Urinary bladder (tissue), 4 donors: ENCODE measurements at places on chromosomes 2 and 18. TPM values are rescaled to one million over a fixed set of nuclear protein-coding genes. Genes with fewer than 3 reads are reported as not detected.

TLX2 gene
- 0.63 TPM for total RNA-seq

GKN2 gene
- not detected for total RNA-seq

CCBE1 gene
- total RNA-seq = 4.2 TPM

TUBA3E gene
- total RNA-seq = not detected

IL1R2 gene
- 0.37 TPM for total RNA-seq

CD8B2 gene
- 0.37 TPM for total RNA-seq

THSD7B gene
- total RNA-seq = 4.0 TPM

OR6B2 gene
- not detected for total RNA-seq

BUB1 gene
- 32.4 TPM for total RNA-seq

FEZ2 gene
- total RNA-seq = 69.6 TPM

SLC4A3 gene
- 1.3 TPM for total RNA-seq

PRSS56 gene
- not detected for total RNA-seq

ADAM23 gene
- 7.4 TPM for total RNA-seq

STARD6 gene
- total RNA-seq = 0.53 TPM

STRADB gene
- total RNA-seq = 43.0 TPM

SPC25 gene
- 11.5 TPM for total RNA-seq

ST8SIA3 gene
- 0.69 TPM for total RNA-seq

FSHR gene
- 0.69 TPM for total RNA-seq

PDE11A gene
- 1.3 TPM for total RNA-seq

IKZF2 gene
- total RNA-seq = 56.4 TPM

RUFY4 gene
- not detected for total RNA-seq

CNGA3 gene
- total RNA-seq = 0.85 TPM
